ENCODE measurements at places on chromosomes 3 and 15.

- no peak for DNase-seq
Observed at GRCh38 chr15:74838746-74839525, 4.0 kb downstream of the ULK3 start.

- DNase-seq: no peak
Observed at GRCh38 chr3:73473898-73474416, 150.8 kb downstream of the PDZRN3 start.

DNA sequence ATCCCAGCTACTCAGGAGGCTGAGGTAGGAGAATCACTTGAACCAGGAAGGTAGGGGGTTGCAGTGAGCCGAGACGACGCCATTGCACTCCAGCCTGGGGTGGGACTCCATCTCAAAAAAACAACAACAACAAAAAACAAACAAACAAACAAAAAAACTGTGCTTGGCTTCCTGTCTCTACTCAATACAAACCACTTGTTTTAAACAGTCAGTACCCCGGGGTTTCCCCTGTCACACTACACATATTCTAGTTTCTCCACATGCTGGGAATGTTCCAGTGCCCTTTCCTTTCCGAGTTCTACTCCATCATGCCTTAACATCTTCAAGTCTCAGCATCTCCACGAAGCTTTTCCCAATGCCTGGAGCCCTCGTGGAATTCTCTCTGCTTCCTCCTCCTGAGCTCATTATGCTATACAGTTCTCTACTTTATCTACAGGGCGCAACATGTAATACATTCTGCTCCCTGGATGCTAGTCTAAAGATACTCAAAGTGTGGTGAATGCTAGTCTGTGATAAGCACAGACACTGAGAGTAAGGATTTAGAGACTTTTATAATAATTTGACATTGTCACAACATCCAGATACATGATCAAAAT is 7.8 kb downstream of the EMC3 start:
- DNase-seq: no peak

DNA sequence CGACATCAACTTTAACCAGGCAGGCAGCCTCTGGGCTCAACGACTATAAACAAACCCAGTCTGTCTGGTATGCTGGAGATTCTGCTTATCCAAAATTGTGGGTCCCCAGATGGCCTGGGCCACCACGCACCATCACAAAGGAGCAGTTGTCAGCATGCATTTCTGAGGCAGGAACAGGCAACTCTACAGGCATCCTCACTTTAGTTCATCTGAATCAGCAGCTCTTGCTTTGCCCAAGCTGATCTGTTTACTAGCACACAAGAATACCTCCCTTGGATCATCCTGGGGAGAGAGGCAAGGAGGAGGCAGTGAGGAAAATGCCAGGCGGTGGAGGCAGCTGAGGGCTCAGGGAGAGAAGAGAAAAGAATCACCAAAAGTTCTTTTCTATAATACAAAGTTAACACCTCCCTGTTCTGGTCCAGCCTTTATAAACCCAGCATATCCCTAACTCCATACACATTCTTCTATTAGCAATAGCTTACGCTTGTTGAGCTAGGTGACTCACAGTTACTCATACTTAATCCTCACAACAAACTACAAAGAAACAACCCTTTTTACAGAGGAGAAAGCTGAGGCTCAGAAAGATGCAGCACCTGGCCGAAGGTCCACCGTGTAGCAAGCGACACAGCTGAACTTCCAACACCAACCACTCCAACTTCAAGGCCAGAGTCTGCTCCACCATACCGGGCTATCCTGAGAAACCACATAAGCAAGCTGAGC is 33.6 kb downstream of the ZDHHC3 start:
- DNase-seq: no peak

DNA sequence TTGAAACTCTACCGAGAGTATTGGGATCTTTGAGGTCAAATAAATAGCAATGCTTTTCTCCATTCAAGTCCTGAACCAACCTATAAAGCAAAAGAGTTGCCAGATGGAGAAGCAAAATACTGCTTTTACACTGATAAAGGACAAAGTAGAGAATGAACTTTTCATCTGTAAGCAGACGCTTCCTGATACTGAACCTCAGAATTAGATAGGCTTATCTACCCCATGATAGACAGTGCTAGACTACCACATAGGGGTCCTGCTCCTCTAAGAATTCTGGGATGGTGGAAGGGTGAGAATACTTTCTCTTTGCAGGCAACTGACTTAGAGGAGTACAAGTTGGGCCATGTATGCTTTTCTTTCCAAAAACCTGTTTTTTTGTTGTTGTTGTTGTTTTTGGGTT is 9.5 kb downstream of the SAXO2 start:
- DNase-seq: no peak

DNA sequence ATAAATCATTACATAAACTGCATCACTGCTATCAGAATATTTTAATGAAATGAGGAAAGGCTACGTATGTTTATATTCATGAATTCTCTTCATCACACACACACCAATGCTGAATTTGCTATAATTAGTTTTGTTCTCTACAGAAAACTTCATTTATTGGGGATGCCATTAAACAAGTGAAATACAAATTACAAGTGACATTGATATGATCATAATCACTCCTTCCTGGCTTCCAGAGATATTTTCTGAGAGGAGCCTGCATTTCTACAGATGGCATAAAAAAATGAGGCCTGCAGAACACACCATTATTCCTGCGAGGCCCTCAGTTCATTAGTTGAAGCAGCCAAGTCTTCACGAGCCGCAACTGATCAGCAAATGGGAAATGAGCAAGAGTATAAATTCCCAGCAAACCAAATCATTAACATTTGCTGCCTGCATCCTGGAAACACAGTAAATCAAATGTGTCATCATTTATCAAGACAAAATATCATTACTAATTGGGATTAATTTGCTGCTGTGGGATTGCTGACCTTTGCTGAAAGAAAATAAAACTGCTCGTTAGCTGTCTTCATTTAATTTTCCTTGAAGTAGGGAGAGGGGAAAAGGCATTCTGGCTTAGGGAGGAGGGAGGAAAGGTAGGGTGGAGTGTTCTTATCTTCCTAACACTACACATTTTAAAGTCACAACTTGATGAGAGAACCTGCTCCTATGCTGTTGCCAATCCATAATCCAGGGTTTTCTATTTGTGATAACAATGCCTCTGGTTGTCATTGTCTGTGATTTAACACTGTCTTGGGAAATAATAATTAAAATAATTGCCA is 921.9 kb downstream of the SQOR start:
- DNase-seq: no peak

GRCh38 chr3:25344670-25345069 is 83.4 kb upstream of the RARB start:
- DNase-seq: no peak

- DNase-seq: no peak
Observed at GRCh38 chr15:96330064-96330449, 443 bp upstream of the NR2F2 start.

GRCh38 chr3:178131801-178132200 is 404.4 kb upstream of the KCNMB2 start:
- DNase-seq: peak; percentile 61

DNA sequence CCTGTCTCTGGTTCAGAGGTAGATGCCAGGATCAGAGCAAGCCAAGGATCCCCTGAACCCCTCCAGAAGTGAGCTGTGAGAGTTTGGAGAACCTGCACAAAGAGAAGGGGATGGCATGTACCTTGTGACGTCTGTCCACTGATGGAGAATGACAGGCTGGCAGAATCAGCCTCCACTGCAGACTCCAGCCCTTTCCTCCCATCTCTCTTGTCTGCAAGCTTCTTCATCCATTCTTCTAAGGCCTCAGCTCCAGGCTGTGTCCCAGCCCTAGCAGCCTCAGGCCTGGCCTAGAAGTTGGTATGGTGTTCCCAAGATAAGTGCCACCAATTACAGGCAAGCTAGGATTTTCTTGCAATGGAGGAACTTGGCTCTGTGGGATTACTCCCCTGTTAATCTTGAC is 8.6 kb downstream of the GALNT15 start:
- DNase-seq: no peak

GRCh38 chr3:133573629-133574194 is at the start of gene CDV3:
CDV3 (plus strand) TSS chr3:133573686; CDS start chr3:133574045, 359 bp downstream.
- no peak for DNase-seq

- DNase-seq: peak; percentile 55
Observed at GRCh38 chr3:115341208-115341607, 194.1 kb upstream of the ZBTB20 start.

DNA sequence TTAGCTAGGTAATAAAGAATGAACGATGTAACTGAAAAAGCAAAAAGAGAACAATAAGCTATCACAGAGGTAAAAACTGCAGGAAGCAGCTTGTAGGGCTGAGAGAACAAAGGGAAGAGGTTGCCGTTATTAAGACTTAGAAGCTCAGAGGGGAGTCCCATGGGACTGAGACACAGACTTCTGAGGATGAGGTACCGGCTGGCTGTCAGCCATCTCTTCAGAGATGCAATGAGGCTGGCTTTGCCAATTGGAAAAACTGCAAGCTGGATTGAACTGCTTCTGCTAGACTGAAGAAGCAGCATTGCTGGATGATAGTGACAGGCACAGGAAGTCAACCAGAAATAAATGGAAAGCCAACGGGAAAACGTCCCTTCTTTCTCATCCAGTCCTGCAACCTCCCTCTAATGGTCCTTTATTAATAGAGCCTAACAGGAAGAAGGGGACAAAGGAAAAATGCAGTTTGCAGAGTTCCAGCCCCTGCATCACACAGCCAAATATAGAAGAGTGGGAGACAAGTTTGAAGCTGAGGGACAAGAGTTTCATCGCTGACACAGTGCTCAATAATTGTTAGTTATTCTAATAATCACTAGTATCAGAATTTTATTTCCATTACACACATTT is 21.1 kb upstream of the KLHL6 start:
- DNase-seq: no peak

DNA sequence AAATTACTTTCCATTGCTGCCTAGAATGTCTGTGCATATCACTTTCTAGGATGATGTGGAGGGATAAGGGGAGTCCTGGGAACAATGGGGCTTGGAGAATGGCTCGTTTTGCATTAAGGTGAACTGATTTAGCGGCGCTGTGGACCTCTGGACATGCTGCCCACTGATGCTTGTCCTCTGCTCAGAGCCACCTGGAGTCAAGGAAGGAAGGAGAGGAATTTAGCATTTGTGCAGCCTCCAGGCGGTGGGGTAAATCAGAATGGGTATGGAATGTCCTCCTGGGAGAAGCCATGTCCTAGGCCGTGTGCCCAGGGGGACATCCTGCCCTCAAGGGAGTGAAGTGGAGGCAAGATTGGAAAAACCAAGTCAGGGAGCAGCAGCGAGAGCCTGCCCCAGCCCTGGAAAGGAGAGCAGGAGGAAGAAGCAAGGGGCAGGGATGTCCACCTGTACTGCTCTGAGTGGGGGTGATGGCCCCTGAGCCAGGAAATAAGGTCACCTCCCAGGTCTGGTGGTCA is 37.8 kb downstream of the KY start:
- DNase-seq: no peak

GRCh38 chr3:116835658-116836057 is 126.1 kb downstream of the TUSC7 start:
- no peak for DNase-seq

- DNase-seq: no peak
Observed at GRCh38 chr15:45414215-45414885, 36.0 kb upstream of the GATM start.

- DNase-seq: no peak
Observed at GRCh38 chr3:157225001-157225400, 65.1 kb upstream of the CCNL1 start.

DNA sequence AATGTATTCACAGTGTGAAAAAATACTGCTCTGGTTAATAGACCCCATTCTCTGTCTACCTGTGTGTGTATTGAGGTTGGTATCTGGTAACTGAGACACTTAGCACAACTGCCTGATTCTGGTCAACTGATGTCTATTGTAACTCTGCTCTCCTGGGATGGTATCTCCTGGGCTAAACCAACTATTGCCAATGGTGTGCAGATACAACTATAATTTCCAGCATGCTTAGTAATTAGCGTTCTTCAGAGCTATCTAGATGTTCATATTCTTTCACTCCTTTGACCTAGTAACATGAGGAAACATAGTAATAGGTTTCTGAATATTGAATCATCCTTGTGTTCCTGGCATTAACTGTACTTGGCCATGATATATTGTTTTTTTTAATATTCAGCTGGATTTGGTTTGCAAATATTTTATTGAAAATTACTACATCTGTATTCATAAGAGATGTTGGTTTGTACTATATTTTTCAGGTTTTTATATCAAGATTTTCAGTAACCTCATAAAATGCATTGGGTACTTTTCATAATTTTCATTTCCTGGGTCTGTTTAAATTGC is 16.8 kb downstream of the ADAMTSL3 start:
- no peak for DNase-seq

DNA sequence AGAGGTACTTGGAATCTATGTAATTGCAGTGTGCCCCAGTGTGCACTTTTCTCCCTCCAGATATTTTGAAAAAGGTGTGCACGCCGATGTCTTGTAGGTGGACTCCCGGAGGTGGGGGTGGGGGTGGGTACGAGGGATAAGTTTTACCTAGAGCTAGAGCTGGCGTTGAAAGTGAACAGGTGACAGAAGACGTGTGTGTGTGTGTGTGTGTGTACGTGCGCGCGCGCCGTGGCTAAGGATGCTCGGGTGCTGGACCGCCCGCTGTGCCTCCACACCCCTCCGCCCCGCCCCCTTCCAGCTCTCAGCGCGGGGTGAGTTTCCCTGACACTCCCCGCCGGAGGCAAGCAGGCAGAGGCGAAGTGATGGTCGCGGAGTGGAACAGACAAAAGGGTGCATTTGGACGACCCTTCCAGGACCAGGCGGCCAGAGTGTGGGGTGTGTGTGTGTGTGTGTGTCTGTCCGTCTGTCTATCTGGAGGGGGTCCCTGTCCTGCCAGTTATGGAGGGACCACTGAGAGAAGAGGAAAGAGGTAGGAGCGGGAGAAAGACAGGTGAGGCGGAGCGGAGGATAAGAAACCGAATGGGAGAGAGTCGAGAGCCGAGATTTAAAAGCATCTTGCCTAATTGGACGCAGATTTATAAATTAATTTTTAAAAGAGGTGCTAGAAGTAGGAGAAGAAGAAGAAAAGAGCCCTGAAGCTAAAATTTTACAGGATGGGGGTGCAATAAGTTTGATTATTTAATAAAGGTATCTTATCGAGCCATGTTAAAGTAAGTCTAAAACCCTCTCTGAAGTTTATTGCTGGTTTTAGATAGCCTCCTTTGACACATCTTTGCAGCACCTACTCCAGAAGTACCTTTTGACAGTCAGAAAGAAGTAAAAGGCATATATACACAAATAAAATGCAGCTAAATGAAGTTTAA is 335.8 kb upstream of the THRB start:
- DNase-seq: no peak

GRCh38 chr15:76100361-76100760 is 40.6 kb downstream of the TMEM266 start:
- DNase-seq: no peak

DNA sequence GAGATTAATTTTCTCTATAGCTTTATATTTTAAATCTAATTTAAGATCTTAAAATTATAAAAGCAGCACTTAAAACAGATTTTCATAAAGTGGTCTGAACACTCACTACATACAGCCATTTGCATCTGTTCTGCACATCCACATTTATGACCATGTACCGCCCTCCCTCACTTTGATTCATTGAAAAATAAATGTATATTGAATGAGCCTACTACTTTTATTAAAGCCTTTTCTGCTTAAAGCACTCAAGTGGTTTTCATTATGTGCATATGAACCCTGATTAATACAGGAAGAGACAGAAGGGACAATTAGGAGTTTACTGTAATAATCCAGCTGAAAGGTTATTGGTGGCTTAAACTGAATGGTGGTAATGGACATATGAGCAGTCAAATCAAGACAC is 129.4 kb downstream of the DLG1 start:
- no peak for DNase-seq

Data from non-pigmented ciliary epithelial cell (primary cell).